Stimulated activated CD8-positive, alpha-beta memory T cell treated with anti-CD3 and anti-CD28 coated beads, Interleukin-4, amount 100 ng/mL, for 1 hour (primary cell): ENCODE measurements at places on chromosomes 12 and 14.

- DNase-seq: no peak
Measured at GRCh38 chr12:68102731-68103130, 56.8 kb downstream of the IFNG start.

DNA sequence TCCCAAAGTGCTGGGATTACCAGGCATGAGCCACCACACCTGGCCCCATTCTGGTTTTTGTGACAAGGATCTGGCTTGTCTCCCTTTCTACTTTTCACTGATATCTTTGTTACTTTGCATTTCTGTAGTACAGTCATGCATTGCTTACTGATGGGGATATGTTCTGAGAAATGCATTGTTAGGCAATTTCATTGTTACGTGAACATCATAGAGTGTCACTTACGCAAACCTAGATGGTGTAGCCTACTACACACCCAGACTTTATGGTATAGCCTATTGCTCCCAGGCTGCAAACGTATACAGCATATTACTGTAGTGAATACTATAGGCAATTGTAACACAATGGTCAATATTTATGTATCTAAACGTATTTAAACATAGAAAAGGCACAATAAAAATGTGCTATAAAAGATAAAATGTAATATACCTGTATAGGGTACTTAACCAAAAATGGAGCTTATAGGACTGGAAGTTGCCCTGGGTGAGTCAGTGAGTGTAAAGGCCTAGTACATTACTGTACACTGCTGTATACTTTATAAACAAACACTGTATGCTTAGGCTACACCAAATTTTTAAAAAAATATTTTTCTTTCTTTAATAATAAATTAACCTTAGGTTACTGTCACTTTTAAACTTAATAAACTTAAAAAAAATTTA is 16.0 kb downstream of the MRPL42 start:
- no peak for DNase-seq

GRCh38 chr12:5165296-5165970 is 121.8 kb downstream of the KCNA5 start:
- no peak for DNase-seq

DNA sequence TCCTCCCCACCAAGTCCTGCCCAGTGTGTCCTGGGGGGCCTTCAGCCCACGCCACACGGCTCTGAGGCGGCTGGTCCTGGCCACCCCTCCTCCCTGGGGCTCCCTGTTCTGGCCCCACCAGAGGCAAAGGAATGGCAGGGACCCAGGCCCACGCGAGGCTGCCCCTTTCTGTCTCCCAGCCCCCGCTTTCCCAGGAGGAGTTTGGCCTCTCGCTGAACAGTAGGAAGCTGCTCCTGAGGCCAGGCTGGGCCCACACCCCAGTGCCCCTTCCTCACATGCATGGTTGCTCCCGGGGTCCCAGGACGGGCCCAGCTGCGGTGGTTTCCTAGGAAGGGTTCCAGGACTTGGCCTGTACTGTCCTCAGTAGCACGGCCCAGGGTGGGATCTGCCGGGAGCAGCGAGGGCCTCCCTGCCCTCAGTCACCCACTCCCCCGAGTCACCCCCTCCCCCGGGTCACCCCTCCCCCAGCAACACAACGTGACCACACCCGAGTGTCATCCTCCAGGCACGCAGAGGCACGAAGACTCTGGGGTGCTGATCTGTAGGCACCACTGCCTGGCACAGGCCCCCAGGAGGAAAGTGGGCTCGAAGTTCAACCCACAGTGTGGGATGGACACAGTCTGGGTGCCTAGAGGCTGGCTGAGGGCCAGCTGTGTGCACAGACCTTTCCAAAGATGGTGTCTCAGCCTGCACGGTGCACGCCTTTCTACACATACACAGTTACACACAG is 33.0 kb downstream of the LRCOL1 start:
- DNase-seq: no peak
